ENCODE measurements at places on chromosomes 11 and 22.

DNA sequence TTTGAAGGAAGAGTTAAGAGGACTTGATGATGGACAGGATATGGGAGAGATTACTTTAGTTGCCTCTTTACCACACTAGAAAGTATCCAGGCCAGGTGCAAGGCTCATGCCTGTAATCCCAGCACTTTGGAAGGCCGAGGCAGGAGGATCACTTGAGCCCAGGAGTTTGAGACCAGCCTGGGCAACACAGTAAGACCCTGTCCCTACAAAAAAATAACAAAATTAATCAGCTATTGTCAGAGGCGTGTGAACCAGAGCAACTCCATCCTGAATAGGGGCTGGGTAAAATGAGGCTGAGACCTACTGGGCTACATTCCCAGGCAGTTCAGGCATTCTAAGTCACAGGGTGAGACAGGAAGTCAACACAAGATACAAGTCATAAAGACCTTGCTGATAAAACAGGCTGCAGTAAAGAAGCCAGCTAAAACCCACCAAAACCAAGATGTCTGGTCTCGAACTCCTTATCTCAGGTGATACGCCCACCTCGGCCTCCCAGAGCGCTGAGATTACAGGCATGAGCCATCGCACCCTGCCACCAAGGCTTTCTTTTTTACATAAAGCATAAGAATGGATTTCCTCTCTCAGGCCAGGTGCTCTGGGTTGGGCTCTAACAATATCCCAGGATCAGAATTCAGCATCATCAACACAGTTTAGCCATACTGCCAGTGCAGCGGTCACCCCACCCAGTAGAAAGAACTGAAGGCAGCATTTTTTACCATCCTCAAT lies 17.8 kb downstream of the PI4KA start:
- no peak for DNase-seq

DNA sequence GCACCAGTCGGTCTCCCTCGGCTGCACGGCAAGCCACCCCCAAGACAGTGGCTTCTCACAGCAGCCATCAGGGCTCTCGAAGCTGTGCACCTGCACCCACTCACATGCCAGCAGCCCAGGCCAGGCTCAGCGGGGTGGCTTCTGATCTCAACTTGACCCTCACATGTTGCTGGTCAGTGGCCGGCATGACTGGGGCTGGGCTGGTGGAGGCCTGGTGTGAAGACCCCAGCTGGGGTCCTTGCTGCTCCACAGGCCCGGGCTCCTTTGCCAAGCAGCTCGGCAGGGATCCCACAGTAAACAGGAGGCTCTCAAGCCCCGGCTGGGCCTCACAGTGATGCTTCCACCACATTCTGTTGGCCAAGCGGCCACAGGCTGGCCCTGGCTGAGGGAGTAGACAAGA lies 128.2 kb downstream of the BRD1 start:
- no peak for DNase-seq

GRCh38 chr11:68969386-68969785 lies 11.4 kb downstream of the MRGPRD start:
- DNase-seq: no peak

GRCh38 chr11:117918366-117919255 lies 10.6 kb downstream of the TMPRSS13 start:
- DNase-seq: no peak

- peak; percentile 70 for DNase-seq
These were observed at the start of gene KIAA1671 for GRCh38 chr22:24951942-24952836. TSS of gene KIAA1671 (plus strand) at chr22:24952716. CDS start at chr22:25028000, 75,284 bp downstream.

GRCh38 chr11:15336021-15336420 lies 221.3 kb downstream of the INSC start:
- no peak for DNase-seq

GRCh38 chr11:45395421-45395820 lies 109.3 kb upstream of the SYT13 start:
- no peak for DNase-seq

DNA sequence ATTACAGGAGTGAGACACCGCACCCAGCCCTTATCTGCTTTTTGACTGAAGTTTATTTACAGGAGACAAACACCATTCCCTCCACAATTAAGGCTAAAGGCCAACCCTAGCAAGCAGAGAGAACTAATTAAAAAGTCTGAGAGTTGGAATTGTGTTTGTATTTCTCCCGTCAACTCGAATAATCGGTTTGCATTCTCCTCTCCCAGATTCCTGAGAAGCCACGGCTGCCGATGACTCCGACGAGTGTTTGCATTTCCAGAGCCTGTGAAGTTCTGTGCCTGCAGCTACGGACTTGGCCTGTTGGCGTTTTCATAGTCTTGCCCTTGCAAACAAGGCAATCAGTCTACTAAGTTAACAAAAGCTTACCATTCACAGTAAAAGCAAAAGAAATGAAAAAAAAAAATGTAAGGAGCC lies 73.2 kb upstream of the NUP50 start:
- DNase-seq: no peak

DNA sequence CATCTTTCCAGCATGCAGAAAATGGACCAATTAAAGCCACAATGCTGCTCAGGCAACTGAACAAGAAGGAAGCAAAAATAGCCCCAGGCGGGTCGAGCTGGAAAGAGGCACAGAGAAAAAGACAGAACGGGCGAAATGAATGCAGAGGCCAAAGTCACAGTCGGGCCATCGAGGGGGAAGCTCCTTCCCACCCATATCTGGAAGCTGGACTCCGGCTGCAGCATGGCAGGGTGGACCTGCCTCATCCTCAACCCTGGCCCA lies 58.6 kb upstream of the PRDM11 start:
- DNase-seq: no peak

DNA sequence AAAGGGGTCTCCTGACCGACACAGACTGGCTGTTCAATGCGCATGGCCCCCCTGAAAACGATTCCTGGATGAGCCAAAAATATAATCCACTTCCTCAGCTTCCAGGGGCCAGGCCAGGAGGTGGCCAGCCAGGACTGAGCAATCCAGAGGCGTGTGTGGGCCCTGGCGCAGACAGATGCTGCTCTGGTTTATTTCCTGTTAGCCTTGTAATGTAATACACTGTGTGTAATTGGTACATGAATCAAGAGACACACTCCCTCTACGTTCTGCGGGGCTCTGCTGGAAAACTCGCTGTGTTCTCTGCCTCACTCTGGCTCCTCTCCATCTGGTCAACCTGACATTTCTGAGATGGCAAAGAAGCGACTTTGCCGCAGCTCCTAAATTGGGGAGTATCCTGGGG lies 26.3 kb upstream of the ISX start:
- DNase-seq: no peak

GRCh38 chr11:122101625-122102291 lies 14.3 kb downstream of the BLID start:
- DNase-seq: no peak

- no peak for DNase-seq
These were observed 12.7 kb downstream of the TP53AIP1 start for GRCh38 chr11:128929991-128930390.

DNA sequence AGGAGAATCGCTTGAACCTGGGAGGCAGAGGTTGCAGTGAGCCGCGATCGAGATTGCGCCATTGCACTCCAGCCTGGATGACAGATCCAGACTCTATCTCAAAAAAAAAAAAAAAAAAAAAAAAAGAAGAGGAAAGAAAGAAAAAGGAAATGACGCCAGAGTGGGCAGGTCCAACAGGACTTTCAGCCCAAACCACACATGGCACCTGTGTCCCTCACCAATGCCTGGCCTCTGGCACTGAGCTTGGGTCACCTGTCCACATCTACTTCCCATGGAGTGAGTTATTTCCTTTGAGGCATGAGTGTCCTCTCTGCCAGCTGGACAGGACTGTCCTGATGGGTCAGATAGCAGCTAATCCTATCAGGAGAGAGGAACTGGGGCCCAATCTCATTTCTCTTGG lies 15.2 kb upstream of the GCAT start:
- DNase-seq: no peak

GRCh38 chr22:25451480-25452114 lies 112.9 kb upstream of the GRK3 start:
- DNase-seq: no peak

- no peak for DNase-seq
These were observed 15.1 kb downstream of the SEC14L4 start for GRCh38 chr22:30490399-30490798.

- DNase-seq: no peak
These were observed 16.0 kb upstream of the SMIM35 start for GRCh38 chr11:118102721-118103261.

DNA sequence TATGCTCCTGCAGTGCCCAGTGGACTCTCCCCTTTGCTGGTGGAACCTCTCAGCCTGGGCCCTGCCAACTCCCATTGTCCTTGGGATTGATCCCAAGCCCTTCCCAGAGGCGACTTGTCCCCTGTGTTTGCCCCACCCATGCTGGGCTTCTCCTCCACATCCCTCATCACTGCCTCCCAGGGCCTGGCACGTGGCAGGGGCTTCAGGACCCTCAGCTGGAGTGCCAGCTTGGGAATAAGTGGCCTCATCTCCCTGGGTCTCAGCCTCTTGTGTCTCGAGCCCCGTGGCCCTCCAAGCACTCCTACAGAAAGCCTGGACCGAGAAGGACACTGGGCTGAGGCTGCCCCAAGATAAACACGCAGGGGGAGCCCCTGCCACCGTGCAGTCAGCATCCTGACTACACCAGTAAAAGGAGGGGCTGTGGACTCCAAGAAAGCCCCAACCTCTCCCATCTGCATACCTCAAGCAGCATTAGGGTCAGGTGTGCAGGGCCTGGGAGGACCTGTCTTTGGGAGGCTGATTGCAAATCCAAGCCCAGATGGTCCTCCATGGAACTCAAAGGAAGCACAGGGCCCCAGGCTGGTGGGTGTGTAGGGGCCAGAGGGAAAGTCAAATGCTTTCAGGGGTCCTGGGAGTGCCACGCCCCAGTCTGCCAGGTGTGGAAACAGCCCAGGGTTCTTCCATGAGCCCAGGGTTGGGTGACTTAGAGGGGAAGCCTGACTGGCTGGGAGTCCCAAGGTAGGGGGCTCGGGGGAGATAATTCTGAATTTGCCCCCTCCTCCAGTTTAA lies 9.5 kb upstream of the GNAZ start:
- no peak for DNase-seq

GRCh38 chr11:116853461-116854073 lies 16.1 kb upstream of the APOA1 start:
- no peak for DNase-seq

GRCh38 chr22:48672387-48672786 lies 1155.3 kb downstream of the BRD1 start:
- DNase-seq: no peak

DNA sequence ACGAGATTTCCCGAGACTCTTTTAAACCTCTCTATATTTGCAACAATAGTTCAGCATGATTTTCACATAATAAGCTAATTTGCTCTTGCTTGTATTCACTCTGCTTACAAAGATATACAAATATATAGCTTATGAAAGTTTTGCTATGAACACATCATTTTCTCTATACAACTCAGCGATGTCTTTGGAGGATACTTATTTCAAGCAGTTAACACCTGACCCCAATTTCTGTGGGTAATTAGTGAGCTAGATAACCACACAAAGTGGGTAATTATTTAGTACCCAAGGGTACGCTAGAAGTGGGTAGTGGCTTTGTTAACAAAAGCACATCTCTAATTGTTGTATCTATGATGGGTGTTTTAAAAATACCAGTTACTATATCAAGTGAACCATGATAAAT lies 12.3 kb downstream of the BLID start:
- no peak for DNase-seq

GRCh38 chr11:120637131-120637530 lies 125.6 kb downstream of the GRIK4 start:
- no peak for DNase-seq

GRCh38 chr11:32893343-32894148 lies 935 bp downstream of the QSER1 start:
- peak; percentile 36 for DNase-seq

DNA sequence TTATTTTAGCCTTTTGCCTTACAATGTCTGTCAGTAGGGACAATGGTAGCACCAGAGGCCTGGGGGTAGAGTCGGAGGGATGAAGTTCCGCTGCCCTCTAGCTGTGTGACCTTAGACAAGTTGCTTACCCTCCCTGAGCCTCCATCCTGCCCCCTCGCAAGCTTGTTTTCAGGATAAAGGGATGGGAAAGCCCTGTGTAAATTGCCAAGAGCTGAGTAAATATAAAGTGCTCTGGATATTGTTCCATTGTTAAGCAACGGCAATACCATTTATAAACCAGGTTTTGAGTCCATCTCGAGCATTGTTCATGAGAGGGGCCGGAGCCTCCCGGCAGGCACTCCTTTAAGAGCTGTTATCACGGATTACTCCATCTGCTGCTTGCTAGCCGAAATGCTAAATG lies 72.9 kb downstream of the ZBTB16 start:
- DNase-seq: no peak

DNA sequence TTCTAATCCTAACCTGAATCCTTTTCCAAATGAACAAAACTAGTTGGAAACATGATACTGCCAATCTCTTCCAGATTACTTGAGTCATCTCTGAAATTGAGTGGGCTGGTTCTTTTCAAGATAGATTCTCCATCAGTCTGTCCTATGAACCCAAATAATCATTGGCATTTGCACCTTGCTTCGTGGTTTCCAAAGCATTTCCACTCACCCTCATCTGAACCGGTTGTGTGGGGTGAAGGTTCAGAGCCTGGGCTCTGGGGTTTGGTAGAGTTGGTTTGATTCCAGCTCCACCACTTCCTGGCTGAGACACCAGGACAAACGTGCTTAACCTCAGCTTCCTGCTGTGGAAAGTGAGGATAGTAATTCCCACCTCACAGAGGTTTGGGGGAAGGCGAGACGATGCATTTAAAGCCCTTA lies 206.4 kb upstream of the E2F8 start:
- no peak for DNase-seq

DNA sequence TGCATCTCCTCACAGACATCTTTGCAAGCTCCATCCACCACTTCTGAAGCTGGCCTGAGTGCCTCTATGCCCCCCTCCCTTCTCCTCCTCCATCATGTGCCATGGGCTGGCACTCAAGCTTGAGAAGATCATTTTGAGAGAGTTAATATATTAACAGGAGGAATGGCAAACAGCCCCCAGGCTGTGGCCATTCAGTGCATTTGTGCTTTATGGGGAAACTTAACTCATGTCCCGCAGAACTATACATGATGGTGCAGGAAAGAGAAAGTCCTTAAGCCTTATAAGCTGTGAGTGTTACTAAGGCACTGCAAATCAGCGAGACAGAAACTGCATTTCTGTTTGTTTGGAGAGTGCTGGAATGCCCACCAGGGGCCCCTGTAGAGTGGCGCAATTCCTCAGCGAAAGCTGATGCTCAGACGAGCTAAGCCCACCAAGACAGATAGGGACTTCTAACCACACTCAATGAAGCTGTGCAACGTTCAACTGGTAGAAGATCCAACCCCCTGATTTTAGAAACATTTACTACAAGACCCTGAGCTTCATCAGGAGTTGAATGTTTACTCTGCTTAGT lies 26.8 kb upstream of the PHLDA2 start:
- DNase-seq: no peak

DNA sequence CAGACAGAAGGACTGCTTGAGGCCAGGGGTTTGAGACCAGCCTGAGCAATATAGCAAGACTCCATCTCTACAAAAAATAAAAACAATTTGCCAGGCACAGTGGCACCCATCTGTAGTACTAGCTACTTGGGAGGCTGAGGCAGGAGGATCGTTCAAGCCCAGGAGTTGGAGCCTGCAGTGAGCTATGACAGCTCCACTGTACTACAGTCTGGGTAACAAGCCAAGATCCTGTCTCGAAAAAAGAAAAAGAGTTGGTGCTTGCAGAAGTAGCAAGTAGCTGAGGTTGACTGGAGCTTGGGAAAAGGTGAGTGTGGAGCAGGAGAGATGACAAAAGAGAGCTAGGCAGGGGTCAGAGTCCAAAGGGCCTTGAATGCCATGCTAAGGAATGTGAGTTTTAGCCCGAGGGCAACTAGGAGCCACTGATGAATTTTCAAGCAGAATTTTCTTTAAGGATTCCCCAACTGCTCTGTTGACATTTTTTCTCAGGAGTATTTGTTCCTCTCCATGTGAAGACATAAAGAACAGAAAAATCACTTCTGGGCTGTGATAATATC lies 3.1 kb downstream of the AP1B1 start:
- no peak for DNase-seq

- DNase-seq: no peak
These were observed 34.3 kb downstream of the MTMR3 start for GRCh38 chr22:29917052-29917902.
